Stimulated activated CD8-positive, alpha-beta memory T cell treated with anti-CD3 and anti-CD28 coated beads, Interleukin-2, amount 100 ng/mL, for 1 hour (primary cell): ENCODE measurements at places on chromosomes 16 and 17.

- no peak for DNase-seq
These were observed 677 bp upstream of the ZNHIT3 start for GRCh38 chr17:36485805-36486203.

- DNase-seq: no peak
These were observed 37.5 kb downstream of the WWP2 start for GRCh38 chr16:69799611-69800031.

DNA sequence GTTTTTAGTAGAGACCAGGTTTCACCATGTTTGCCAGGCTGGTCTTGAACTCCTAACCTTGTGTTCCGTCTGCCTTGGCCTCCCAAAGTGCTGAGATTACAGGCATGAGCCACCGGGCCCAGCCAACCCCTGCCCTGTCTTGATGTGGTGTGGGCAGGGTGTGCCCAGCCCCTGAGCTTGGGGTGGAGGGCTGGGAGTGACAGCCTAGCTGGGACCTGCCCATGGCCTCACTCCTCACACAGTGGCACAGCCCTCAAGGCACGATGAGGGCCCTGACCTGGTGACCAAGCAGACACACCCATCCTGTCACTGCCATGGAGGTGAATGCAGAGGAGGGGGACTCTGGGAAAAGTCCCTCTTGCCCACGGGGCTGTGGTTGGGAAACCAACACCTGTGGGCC lies 3.0 kb downstream of the IL32 start:
- no peak for DNase-seq

- no peak for DNase-seq
These were observed 3.0 kb downstream of the TBKBP1 start for GRCh38 chr17:47696717-47697642.

- no peak for DNase-seq
These were observed 52.6 kb downstream of the PRKCA start for GRCh38 chr17:66354981-66355380.

- DNase-seq: no peak
These were observed 18.4 kb downstream of the CYB5D2 start for GRCh38 chr17:4161192-4161966.

DNA sequence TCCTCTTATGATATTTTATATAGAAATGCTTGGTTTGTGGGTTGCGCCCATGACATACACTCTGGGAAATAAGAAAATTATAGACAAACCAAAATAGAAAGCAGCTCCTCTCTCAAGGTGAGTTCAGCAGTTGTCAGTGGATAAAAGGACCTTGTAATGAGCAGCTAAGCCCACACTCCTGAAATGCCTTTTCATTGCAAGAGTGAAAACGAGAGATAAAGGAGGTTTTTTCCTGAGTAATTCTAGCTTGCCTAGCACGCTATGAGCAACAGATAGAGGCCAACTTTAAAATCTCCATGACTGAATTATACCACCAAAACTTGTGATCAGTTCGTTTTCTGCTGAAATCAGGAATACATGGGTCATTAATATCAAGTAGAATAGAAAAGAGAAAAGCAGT lies 261.8 kb upstream of the CACNG5 start:
- DNase-seq: no peak

GRCh38 chr17:36730857-36731490 lies 129.6 kb downstream of the MRM1 start:
- no peak for DNase-seq

- no peak for DNase-seq
These were observed 49.0 kb downstream of the NT5M start for GRCh38 chr17:17351901-17352781.

DNA sequence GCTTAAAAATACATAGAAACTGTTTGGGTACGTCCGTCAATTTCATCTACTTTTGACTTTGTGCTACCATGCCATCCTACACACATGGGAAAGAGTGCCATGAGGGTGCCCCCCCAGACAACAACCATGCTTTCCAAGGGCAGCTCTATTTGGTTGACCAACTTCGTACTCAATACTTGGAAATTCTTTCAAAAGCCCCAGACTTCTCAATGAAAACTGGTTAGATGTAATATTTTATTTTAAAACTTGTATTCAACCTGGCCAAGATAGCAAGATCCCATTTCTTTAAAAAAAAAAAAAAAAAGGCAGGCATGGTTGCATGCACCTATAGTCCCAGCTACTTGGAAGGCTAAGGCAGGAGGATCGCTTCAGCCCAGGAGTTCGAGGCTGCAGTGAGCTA lies 98.4 kb downstream of the PARN start:
- DNase-seq: no peak

- no peak for DNase-seq
These were observed 20.0 kb downstream of the IST1 start for GRCh38 chr16:71915350-71915749.

GRCh38 chr16:72482695-72483094 lies 310.7 kb upstream of the PMFBP1 start:
- no peak for DNase-seq

- DNase-seq: no peak
These were observed 216.9 kb downstream of the HAPSTR1 start for GRCh38 chr16:9308356-9308801.

DNA sequence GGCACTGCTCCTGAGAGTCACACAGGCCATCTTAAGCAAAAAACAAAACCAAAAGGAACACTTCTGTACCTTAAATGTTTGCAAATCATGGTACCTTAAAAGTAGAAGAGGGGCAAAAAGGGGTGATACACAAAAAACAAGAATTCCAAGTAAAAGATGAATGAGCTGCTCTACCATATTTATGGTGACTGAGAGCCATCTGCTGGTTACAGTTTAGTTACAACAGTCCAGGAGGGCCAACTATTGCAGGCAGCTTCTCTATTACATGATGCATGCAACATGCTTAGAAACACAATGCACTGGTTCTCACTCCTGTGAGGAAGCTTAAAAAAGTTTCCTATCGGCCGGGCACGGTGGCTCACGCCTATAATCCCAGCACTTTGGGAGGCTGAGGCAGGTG lies 53.5 kb downstream of the STX8 start:
- no peak for DNase-seq
